ENCODE measurements at places on chromosomes 3 and 15. TPM values are rescaled to one million over a fixed set of nuclear protein-coding genes. Genes with fewer than 3 reads are reported as not detected.

The SNTN gene
- polyA plus RNA-seq = 3.1 TPM

The FBXO40 gene
- polyA plus RNA-seq = 0.03 TPM

The CSPG5 gene
- polyA plus RNA-seq = 1.1 TPM

The TPRG1 gene
- 1.6 TPM for polyA plus RNA-seq

The ACP3 gene
- 2.6 TPM for polyA plus RNA-seq

The ZBBX gene
- 7.8 TPM for polyA plus RNA-seq

All from right lung (tissue), 10 donors.